ENCODE measurements at places on chromosomes 3 and 15.
A peak's percentile ranks its signal among the peaks of the same experiment; 100 is the strongest.

- no peak for DNase-seq
These were observed 111.0 kb downstream of the ERC2 start for GRCh38 chr3:56357266-56357665.

DNA sequence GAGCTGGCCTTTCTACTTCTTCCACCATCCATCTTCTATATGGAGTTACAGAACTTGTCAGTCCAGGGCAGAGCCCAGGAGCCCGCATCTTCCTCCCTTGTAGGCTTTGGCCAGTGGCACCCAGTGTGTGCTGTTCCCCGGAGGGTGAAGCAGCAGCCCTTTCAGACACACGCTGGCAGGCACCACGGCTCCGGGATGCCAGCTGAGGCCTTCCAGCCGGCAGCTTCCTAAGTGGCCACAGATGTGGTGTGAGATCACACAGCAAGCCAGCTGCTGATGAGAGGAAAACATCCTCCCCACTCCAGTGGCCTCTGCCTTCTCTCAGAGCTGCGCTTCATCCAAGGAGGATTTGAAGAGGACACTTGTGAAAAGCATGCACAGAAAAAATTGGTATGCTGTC lies 24.1 kb downstream of the CRABP1 start:
- no peak for DNase-seq

GRCh38 chr3:177538048-177538749 lies 340.9 kb upstream of the TBL1XR1 start:
- no peak for DNase-seq

DNA sequence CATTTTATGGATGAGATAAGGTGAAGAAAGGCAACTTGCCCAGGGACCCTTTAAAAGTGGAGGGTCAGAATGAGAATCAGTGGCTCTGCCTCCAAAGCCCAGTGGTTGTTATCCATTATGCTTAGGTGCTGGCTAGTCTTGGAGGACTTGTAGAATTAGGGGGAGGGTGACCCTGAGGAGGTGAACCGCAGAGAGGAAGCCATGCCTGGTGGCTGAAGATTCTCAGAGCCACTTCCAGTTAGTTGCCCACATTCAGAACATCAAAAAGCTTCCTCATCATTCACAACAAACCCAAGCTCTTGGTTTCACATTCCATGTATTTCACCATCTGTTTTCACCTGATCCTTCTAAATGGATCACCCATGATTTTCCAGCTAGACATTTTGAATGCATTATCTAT lies 11.2 kb downstream of the EBLN2 start:
- no peak for DNase-seq

- DNase-seq = no peak
These were observed 23.0 kb upstream of the GATA2 start for GRCh38 chr3:128515967-128516366.

- DNase-seq = no peak
These were observed 128.1 kb downstream of the IQCH start for GRCh38 chr15:67382723-67383122.

GRCh38 chr15:101138913-101139880 lies 112.7 kb downstream of the CHSY1 start:
- DNase-seq = no peak

DNA sequence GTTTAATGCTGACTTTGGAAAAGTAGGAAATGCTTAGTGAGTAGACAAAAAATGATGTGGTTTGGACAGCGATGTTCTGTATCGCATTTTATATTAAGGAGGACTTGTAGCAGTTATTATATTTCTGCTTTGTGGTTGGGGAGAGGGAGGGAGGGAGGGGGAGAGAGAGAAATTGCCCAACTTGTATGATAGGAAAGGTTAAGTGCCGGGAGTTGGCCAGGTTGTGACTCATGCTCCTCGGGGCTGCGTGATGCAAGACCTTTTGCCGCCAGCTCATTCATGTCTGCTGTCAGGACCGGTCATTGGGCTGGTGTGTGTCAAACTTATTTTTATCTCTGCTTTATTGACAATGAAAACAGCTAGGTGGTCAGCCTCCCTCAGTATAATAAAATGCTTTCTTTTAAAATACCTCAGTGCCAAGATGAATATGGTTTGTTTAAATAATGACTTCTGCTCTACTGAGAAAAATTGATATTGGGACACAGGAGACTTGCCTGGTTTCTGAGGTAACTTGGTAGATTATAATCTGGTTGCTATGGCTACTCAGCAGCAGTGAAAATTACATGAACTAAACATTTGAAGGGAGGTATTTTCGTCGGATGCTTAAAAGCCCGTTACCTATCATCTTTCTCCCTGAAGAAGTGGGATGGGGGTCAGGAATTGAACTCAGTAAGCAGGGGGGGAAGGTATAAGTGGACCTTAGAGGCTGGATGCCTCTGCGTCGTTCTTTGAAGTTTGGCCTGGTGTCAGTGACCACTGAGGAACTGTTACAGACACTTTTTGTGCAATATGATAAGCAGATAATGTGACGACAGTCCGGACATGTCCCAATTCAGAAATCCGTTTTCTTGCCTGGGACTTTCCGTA lies 90.7 kb downstream of the FNDC3B start:
- no peak for DNase-seq

DNA sequence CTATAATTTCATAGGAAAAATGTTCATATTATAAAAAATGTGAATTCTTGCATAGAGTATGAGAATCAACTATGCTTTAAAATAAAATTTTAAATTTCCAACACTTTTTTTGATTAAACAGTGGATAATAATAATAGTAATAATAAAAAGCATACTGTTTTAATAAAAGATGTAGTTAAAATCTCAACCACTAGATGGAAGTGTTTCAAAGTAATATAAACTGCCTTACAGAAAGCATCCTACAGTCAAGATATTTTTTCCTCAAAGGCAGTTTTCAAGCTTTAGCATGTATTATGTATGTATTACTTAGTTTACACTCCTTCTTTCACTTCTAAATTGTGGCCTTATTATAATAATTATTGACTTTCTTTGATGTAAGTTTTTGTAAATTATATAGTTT lies 217.5 kb downstream of the CHL1 start:
- no peak for DNase-seq

DNA sequence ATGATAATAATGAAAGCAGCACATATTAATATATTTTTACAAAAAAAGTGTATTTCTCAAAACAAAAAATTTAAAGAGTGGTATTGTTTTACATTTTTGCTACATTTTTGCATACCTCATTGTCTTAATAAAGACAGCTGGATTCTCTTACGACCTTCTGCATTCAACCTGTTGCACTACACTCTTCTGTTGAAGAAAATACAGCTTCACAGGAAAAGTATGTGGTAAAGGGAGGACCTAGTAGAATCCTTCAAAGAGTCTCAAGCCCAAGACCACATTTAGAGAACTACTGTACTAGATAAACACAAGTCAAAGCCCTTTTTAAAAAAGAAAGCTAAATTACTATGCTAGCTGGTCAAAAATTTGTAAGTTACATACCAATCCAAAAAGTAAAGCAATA lies 7.9 kb downstream of the ZNF280D start:
- no peak for DNase-seq

DNA sequence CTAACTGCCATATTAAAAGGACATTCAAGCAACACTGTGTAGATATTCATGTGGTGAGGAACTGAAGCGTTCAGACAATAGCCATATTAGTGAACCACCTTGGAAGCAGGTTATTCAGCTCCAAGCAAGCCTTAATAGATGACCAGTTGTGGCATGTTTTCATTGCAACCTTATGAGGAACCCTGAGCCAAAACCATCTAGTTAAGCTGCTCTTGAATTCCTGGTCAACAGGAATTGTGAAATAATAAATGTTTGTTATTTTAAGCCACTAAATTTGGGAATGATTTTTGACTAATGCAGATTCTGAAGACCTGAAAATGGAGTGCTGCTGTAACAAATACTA lies 73.0 kb downstream of the SPRED1 start:
- DNase-seq = no peak

GRCh38 chr15:46636206-46636605 lies 1001.4 kb downstream of the SQOR start:
- DNase-seq = no peak

- no peak for DNase-seq
These were observed 169.7 kb downstream of the PLCL2 start for GRCh38 chr3:17054301-17054981.

DNA sequence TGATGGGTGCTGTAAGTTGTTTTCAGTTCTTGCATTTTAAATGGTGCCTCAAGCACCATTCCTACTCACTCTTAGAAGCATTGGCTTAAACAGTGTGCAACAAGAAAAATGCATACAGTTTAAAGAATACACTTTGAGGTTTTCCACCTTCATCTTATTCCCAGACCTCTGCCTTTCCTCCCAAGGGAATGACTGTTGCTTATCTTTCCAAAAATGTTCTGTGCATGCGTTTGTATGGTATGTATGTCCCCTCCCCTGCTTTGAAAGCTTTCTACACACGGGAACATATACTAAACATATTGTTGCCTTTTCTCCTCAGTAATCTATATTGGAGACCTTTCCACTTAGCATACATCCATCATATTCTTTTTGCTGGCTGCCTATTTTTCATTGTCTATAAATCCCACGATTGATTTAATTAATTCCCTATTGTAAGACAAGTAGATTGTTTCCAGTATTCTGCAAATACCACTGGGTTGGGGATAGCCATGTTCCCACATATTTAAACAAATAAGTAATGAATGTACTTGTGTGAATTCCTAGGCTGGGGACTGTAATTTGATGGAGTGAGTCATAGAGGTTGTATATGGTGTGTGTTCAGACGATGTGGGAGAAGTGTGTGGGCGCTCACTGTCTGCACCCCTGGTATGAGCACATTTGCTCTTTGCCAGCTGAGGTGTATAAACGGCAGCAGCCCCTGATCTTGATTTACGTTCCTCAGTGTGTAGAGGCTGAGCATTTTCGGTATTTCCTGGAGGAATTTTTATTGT lies 5.8 kb downstream of the TRAK1 start:
- no peak for DNase-seq

- no peak for DNase-seq
These were observed 155.2 kb upstream of the UBE2E1 start for GRCh38 chr3:23650371-23651140.

DNA sequence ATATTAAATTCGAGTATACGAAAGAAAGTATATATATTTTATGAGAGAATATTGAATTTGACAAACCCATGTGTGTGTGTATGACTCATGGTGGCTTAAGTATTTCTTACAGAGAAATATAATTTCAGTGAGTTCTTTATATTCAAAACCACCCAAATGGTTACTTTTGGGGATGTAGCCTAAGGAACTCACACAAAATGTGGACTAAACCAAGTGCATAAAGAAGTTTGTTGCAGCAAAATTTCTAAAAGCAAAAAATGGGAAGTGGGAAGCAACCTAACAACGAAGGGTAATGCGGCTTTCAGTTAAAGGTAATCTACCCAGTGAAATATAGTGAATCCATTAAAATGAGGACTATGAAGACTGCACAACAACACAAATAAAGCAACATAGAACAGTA lies 277.1 kb downstream of the EDEM1 start:
- DNase-seq = no peak

GRCh38 chr3:14371573-14372474 lies 30.6 kb upstream of the SLC6A6 start:
- no peak for DNase-seq

- no peak for DNase-seq
These were observed 81.6 kb upstream of the FEZF2 start for GRCh38 chr3:62454916-62455315.

- peak; percentile 79 for DNase-seq
These were observed 218 bp upstream of the MAPKAPK3 start for GRCh38 chr3:50616770-50617095.

DNA sequence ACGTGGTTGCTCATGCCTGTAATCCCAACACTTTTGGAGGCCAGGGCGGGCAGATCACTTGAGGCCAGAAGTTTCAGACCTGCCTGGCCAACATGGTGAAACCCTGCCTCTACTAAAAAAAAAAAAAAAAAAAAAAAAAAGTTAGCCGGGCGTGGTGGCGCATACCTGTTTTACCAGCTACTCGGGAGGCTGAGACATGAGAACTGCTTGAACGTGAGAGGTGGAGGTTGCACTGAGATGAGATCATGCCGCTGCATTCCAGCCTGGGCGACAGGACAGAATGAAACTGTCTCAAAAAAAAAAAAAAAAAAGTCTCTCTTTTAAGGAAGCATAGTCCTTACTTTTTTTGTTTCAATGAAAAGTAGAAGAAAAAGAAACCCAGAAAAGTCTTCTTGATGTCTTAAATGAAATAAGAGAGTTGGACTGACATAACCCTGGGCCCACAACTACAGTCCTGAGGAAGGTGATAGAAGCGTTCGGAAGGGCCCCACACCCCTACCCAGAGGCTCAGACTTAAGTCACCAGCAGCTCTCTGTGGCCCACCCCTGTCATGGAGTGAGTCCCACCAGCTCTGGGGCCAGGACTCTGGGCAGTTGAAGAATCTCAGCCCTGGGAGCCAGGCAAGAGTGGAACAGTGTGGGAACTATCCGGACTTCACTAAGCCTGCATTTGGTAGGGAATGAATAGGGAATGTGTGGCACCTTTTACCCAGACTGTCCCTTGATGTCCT lies 2.6 kb downstream of the NME9 start:
- no peak for DNase-seq

DNA sequence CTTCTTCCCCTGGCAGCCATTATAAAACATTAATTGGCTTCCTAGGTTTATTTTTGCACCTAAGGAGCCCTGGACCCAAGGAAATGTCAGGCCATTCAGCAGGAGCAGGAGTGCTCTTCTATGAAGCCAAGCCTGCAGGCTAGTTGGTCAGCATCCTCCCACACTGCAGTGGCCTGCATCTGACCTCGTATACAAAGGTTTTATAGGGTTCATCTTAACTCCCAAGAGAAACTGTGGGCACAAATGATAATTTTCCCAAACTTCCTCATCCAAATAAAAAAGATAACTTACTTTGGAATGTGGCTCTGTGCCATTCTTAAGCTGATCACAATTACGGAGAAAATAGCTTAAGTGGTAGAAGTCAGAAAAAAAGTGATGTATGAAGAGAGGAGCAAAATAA lies 19.4 kb downstream of the PLSCR1 start:
- no peak for DNase-seq

- no peak for DNase-seq
These were observed 52.4 kb downstream of the GASK1A start for GRCh38 chr3:43031485-43031884.

- DNase-seq = no peak
These were observed 11.8 kb upstream of the UACA start for GRCh38 chr15:70775160-70775559.

- DNase-seq = no peak
These were observed 73.0 kb upstream of the GAP43 start for GRCh38 chr3:115550285-115550761.

GRCh38 chr15:89396723-89397652 lies 62.4 kb upstream of the POLG start:
- DNase-seq = no peak

- peak; percentile 31 for DNase-seq
These were observed 10.2 kb upstream of the HHATL start for GRCh38 chr3:42712688-42713372.

DNA sequence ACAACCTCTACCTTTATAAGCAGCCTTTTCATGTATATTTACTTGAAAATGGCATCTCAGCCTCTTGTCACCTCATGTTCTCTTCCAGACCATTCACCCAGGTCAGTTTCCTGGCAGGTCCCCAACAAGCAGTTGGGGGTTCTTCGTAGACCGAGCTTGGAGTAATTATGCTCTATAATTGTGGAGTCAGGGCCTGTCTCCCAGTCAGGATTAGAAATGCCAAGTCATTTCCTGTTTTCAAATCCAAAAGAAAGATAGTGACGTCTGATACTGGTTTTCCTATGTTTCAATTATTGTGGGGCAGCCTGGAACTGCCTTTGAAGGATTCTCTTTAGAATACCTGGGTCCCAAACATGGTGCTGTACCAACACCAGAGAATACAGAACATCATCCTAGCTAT lies 430.6 kb downstream of the MECOM start:
- DNase-seq = no peak
